ENCODE measurements at places on chromosomes 11 and 22.

DNA sequence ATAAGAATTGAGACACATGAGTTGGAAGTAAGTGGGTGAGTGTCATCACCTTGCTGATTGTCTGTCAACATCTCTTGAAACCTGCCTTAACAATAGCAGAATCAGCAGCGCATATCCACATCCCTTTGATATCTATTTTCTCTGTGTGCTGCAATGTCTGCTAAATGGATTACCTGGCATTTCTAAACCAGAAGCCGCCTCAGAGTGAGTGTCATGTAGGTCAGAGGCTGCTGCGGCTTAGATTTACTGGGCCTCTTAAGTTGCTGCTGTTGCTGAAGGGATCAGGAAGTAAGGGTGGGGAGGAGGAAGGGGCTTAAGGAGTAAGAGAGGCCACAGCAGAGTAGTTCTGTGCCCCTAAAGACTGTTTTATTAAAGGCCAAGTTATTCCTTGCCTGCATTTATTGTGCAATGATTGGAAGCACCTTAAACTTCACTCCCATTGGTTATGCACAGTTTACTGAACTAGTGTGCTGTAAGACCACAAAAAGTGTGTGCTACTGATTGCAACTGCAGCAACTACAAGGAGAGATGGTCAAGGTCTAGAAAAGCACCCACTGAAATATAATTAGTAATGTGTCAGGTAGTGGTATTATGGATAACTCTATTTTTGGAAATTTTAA, 29.8 kb upstream of the TMEM41B start:
- no peak for DNase-seq

- DNase-seq = no peak
Measured at GRCh38 chr11:70092959-70093715, 15.0 kb downstream of the ANO1 start.

DNA sequence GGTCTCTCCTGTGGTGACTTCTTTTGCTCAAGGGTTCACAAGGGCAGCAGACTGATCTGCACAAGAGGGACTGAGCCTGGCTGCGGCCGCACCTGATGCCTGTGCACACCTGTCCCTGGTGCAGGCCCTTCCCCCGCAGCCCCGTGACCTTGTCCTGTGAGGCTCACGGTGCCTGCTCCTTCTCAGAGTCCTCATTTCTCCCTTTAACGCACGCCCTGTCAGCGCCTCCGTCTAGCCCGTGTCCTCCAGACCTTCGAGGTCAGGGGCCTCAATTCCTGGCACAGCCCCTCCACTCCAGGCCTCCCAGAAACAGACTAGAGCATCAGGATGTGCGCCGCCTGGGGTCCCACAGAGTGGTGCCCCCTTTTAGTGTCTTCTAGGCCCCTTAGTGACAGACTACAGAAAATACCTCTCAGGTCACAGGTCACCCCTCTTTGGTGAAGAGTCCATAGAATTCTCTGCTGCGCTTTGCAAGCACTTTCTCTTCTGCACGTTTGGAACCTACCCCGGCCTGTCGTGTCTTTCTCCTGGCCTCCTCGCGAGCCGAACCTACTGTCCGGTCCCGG, 1.0 kb upstream of the DRD4 start:
- no peak for DNase-seq

DNA sequence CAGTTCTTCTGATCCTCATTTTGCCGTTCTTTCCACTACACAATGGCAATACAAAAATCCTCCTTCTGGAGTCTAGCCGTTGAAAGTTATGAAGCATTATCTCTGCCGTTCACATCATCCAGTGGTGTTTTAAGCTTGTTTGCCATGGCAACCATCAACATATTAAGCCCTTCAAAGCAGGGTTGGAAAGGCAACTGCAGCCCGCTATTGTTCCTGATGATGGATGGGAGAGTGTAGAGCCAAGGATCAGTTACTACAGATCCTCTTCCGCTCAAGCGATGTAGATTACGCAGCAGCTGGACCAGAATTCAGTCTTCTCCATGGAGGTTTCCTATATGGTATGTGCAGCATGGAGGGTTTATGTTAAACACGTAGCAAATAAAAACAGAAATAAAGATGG, 352.7 kb downstream of the NTM start:
- no peak for DNase-seq

- no peak for DNase-seq
Measured at GRCh38 chr22:49513358-49513851, 314.3 kb downstream of the BRD1 start.
